ENCODE measurements at places on chromosomes 13 and 19. TPM values are rescaled to one million over a fixed set of nuclear protein-coding genes. Genes with fewer than 3 reads are reported as not detected.

DNA sequence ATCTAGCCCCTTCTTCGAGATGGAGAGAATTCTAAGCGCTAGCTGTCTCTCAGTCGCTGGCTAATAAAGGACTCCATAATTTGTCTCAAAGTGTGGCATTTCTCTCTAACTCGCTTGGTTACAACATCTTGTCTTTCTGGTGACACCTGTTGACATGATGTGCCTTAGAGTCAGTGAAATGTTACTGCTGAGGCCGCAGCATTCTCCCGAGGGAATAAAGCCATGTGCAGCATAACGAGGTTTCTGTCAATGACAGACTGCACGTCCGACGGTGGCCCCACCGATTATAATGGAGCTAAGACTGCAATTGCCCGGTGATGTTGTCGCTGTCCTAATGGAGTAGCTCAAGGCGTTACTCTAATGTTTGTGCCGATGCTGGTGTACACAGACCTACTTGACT lies 20.3 kb upstream of the GPR32 start:
- DNase-seq = no peak

DNA sequence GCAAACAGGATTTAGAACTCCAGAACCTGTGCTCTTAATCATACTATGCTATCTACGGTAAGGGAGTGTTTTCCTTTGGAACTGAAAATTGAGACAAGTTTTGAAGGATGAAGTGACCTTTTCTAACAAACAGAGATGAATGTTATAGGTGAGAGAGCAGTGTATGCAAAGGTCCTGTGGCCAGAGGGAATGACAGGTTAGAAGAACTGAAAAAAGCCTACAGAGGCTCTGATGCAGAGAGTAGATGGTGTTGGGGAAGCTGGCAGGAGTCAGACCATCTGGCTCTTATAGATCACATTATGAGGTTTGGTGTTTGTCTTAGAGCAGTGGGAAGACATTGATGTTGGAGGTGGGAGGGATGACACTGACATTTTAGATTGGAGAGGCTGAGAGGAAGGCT lies 2.0 kb downstream of the PCCA start:
- DNase-seq = no peak

DNA sequence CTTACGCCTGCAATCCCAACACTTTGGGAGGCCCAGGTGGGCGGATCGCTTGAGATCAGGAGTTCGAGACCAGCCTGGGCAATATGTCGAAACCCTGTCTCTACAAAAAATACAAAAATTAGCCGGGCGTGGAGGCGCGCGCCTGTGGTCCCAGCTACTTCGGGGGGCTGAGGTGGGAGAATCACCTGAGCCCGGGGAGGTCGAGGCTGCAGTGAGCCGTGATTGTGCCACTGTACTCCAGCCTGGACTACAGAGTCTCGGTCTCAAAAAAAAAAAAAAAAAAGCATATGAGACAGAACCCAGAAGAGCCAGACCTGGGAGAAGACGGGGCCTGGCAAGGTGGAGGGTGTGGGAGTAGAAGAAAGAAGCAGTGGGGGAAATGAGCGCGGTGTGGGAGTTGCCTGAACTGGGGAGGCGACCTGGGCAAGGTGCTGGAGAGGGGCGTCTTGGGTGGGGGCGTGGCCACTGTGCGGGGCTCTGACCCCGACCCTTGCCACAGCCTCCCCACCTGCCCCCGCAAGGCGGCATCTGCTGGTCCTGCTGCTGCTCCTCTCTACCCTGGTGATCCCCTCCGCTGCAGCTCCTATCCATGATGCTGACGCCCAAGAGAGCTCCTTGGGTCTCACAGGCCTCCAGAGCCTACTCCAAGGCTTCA lies 533 bp downstream of the DKKL1 start:
- DNase-seq = no peak

GRCh38 chr13:60211548-60211947 lies 47.8 kb upstream of the DIAPH3 start:
- no peak for DNase-seq

DNA sequence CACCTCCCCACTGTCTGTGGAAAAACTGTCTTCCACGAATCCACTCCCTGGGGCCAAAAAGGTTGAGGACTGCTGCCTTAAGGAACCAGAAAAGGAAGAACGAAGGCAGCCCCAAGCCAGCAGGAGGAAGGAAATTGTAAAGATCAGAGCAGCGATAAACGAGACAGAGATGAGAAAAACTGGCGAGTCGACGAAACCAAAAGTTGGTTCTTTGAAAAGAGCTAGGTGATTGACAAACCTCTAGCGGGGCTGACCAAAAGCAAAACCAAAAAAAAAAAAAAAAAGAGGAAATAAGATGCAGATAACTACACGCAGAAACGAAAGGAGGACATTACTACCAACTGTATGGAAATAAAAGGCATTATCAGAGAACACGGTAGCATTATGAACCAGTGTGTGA lies 76.9 kb downstream of the GADD45B start:
- DNase-seq = no peak

- no peak for DNase-seq
These were observed 6.9 kb upstream of the TIMM13 start for GRCh38 chr19:2434267-2434666.

- no peak for DNase-seq
These were observed 6.2 kb downstream of the SYT5 start for GRCh38 chr19:55173714-55174409.

DNA sequence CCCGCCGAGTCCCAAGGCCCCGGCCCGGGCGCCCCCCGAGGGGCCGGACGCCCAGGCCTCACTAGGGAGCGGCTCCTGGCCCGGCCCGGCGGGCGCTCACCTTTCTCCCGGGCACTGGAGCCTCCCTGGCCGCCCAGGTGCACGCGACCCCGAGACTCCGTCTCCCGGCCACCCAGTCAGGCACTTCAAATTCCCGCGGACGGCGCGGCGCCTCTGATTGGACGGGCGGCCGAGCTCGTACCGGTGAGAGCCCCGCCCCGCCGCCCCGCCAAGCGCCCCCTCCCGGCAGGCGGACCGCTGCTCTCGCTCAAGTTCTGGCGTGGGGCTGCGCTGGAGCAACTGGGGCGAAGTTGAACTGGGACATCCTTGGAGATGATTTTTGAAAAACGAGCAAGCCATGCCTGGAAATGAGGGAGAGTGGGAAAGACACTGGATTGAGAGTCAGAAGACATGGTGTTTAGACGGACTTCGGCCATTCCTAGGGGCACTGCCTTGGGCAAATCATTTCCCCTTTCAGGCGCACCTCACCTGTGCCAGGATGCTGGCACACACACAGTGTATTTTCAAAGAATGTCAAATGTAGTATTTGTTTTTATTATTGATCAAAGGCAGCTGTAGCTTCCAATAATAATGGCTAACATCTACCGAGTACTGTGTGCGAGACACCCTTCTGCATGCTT lies 485.3 kb downstream of the UQCRFS1 start:
- DNase-seq = no peak

GRCh38 chr13:75705395-75705794 lies 69.3 kb downstream of the LMO7 start:
- no peak for DNase-seq

- no peak for DNase-seq
These were observed 21.8 kb downstream of the MRPS12 start for GRCh38 chr19:38952395-38953165.

- DNase-seq = no peak
These were observed 56.8 kb upstream of the GTF3A start for GRCh38 chr13:27367570-27367969.

DNA sequence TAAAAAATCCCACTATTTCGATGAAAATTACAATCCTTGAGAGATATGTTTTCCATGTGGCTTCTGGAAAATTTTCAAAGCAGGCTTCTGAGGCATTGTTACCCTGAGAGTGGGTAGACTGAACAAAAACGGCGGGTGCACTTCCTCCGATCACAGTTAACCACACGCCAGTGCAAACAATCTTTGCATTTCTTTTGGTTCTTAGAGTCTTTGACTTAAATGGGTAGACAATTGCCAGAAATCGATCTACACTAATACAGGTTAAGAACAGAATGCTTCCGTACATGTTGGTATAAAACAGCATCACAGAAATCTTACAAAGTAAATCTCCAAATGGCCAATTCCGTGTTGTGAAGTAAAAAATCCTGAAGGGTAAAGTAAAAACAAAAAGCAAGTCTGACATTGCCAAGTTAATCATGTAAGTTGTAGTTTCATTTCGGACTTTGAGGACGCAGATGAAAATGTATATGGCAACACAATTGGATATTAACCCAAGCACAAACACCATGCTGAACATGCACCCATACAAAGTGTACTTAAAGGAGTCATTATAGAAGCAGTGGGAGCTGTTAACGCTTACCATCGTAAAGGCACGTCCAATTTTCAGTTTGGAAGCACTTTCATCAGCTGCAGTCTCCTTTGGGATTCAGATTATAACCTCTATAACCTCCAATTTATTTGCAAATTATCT lies 927 bp downstream of the LPAR6 start:
- no peak for DNase-seq

DNA sequence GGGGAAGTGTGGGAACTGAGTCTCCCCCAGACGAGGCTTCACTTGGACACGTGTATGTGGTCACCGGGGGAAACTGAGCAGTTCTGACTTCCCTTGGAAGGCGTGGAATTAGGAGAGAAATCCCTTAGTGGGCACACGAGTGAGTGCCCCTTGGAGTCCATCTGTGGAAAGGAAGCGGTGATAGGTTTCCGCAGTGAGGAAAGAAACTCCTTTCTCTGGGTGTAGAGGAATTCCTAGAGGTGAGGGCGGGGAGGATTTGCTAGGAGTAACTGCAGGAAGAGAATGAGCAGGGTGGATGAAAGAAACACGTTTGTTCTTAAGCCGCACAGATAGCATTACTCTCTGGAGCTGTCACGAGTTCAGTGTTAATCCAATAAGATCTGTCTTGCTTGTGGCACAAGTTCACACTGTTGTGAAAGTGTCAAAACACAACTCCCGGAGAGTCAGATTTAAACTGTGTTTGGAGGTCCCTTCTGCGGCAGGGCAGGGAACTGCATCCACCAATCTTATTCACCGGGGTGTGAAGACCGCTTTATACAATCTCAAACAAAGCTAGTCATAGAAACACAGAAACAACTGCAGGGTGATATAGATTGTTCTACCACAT lies 1.2 kb downstream of the KL start:
- no peak for DNase-seq

DNA sequence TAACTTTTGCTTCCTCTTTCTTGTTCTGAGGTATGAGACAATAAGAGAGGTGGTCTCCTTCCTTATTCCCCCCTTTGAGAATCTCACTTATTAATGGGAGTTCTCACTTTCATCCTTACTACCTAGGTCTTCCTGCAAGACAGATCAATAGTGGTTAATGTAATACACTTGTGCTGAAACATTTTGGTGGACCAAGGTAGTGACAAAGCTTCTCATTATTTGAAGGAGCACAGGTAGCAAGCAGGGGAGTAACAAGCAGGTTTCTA lies 17.9 kb downstream of the ZNF700 start:
- DNase-seq = no peak

DNA sequence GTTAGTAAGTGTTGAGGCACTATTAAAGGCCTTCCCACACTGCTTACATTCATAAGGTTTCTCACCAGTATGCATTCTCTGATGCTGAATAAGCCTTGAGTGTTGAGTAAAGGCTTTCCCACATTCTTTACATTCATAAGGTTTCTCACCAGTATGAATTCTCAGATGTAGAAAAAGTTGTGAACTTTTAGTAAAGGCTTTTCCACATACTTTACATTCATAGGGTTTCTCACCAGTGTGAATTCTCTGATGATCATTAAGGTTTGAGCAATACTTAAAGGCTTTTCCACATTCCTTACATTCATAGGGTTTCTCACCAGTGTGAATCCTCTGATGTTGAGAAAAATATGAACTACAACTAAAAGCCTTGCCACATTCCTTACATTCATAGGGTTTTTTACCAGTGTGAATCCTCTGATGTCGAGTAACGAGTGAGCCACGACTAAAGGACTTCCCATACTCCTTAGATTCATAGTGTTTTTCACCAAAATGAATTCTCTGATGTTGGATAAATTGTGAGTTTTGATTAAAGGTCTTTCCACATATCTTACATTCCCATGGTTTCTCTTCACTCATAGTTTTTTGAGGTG lies 24.2 kb downstream of the ZNF829 start:
- no peak for DNase-seq

DNA sequence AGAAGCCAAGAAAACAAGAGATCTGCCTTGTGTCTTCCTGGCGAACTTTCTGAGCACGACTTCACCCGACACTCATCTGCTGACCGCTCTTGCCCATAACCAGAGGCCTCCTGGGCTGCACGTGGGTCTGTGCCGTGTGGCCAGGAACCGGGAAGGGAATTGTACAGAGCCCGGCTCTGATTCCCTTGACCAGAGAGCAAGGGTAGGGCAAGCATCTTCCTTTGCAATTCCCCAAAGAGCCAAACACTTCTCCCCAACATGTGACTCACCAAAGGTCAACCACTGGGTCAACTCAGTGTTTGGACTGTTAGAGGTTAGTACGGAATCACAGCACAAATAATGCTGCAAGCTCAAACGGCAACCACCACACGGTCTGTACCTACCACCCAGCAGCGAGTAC lies 48.9 kb downstream of the KLF2 start:
- DNase-seq = no peak

DNA sequence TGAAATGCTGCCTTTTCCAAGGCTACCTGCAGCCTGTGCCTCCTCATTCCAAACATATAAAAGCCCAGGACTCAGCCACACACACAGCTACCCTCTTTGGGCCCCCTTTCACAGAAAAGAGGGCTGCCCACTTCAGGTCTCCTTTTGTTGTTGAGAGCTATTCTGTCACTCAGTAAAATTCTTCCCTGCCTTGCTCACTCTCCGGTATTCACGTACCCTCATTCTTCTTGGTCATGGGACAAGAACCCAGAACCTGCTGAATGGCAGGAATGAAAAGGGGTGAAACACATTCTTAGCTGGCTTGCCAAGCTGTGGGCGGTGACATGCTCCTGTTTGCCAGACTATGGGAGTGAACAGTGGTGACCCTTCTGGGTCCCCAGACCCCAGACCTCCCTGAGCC lies 338.0 kb upstream of the ATXN8OS start:
- no peak for DNase-seq

GRCh38 chr13:23021906-23022305 lies 158.9 kb upstream of the SGCG start:
- no peak for DNase-seq

GRCh38 chr19:17041976-17042375 lies 15.4 kb upstream of the CPAMD8 start:
- no peak for DNase-seq

- no peak for DNase-seq
These were observed 86.8 kb downstream of the SLC25A15 start for GRCh38 chr13:40876020-40876738.

Gene SIGLEC9
- total RNA-seq = not detected

Gene ZNF667
- total RNA-seq = not detected

Gene SELENOV
- not detected for total RNA-seq

Gene ZNF324B
- total RNA-seq = 9.8 TPM

Gene ZNF491
- total RNA-seq = 4.2 TPM

Gene ZIC5
- total RNA-seq = 5.8 TPM
